Airway epithelial cell (primary cell): ENCODE measurements at places on chromosomes 4 and X. TPM values are rescaled to one million over a fixed set of nuclear protein-coding genes. Genes with fewer than 3 reads are reported as not detected.

The TGIF2LX gene
- not detected in 2 replicates for total RNA-seq

The SUPT20HL1 gene
- not detected in 2 replicates for total RNA-seq

The TRPC5OS gene
- total RNA-seq: not detected in 2 replicates

The MTMR8 gene
- total RNA-seq: 0.49 TPM in 1 of 2 replicates, not detected in the other

The FDCSP gene
- not detected in 2 replicates for total RNA-seq

The CXCL10 gene
- total RNA-seq: 0.65 TPM in 1 of 2 replicates, not detected in the other

The NXF2 gene
- not detected in 2 replicates for total RNA-seq

The PFKFB1 gene
- total RNA-seq: not detected in 2 replicates

The ATP11C gene
- total RNA-seq: 14.5 and 22.6 TPM in 2 replicates

The PPP2R2C gene
- 1.1 and 1.2 TPM in 2 replicates for total RNA-seq

The SPOCK3 gene
- 0.56 and 3.5 TPM in 2 replicates for total RNA-seq

The SFRP2 gene
- total RNA-seq: 0.07 TPM in 1 of 2 replicates, not detected in the other

The GABRG1 gene
- not detected in 2 replicates for total RNA-seq

The CLDN2 gene
- total RNA-seq: not detected in 2 replicates

The ART3 gene
- total RNA-seq: 1.7 TPM in 1 of 2 replicates, not detected in the other

The TLR10 gene
- not detected in 2 replicates for total RNA-seq
